ENCODE measurements at places on chromosomes 12 and 14.

GRCh38 chr14:93496856-93497741, 66.4 kb downstream of the UNC79 start:
- no peak for DNase-seq

- peak; percentile 61 for DNase-seq
These were observed 44.0 kb upstream of the LRTM2 start for GRCh38 chr12:1776170-1776921.

GRCh38 chr12:46390881-46391280, 18.3 kb upstream of the SLC38A2 start:
- DNase-seq = no peak

DNA sequence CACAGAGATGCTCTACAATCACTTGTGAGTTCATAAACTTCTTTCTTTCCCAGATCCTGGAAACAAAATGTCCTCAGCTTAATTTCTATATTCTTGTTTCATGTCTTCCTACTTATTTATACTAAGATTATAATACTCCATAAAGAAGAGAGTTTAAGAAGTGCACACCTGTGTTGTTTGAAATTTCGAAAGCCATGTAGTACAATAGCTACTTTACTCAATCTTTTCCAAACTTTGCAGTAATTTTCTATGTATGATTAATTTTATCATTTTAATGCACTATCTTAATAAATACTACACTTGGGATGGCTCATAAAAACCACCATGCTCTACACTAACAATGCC, 300 bp upstream of the TTC5 start:
- no peak for DNase-seq

DNA sequence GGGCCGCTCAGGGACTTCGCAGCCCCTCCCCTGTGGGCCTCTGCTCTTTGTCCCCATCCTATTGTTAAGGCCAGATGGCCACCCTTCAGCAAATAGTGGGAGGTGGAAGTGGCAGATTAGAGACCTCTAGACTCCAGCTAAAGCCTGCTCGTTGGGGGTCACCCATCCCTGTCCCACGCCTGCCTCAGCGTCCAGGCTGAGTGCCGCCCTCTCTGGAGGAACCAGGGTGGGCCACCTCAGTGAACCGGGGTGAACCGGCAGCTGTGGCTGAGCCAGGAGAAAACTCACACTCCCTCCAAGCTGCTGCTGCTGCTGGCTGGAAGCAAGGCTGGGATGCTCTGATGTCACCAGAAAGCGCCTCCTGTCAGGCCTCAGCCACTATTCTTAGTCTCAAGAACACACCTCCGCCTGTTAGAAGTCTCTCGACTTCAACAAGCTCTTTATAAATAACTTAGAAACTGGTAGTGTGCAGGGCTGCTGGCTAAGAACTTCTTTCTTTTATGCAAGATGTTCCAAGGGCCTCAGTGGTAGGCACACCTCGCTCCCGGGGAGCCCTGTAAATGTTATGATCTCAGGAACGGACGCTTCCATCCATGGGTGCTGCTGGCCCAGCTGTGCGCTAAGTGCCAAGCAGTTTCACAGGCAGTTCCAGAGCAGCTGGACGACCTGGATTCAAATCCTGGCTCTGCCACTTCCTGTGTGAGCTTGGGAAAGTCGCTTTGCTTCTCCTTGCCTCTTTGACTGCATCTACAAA, 19.8 kb upstream of the TESC start:
- no peak for DNase-seq

- no peak for DNase-seq
These were observed 51.1 kb downstream of the ZFYVE26 start for GRCh38 chr14:67765192-67765834.

- DNase-seq = no peak
These were observed 111.2 kb upstream of the NOVA1 start for GRCh38 chr14:26709019-26709418.

DNA sequence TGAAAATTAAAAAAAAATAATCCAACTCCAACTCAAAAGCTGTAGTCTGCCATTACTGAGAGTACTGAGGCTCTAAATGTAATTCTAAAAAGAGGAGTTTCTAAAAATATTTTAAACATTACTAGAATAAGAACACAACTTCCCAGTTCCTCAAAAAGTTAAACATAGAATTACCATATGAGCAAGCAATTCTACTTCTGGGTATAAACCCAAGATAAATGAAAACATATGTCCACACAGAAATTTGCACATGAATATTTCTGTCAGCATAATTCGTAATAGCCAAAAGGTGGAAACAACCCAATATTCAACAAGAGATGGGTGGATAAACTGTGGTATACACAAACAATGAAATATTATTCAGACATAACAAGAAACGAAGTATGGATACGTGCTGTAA, 15.0 kb upstream of the NR2C1 start:
- DNase-seq = no peak

DNA sequence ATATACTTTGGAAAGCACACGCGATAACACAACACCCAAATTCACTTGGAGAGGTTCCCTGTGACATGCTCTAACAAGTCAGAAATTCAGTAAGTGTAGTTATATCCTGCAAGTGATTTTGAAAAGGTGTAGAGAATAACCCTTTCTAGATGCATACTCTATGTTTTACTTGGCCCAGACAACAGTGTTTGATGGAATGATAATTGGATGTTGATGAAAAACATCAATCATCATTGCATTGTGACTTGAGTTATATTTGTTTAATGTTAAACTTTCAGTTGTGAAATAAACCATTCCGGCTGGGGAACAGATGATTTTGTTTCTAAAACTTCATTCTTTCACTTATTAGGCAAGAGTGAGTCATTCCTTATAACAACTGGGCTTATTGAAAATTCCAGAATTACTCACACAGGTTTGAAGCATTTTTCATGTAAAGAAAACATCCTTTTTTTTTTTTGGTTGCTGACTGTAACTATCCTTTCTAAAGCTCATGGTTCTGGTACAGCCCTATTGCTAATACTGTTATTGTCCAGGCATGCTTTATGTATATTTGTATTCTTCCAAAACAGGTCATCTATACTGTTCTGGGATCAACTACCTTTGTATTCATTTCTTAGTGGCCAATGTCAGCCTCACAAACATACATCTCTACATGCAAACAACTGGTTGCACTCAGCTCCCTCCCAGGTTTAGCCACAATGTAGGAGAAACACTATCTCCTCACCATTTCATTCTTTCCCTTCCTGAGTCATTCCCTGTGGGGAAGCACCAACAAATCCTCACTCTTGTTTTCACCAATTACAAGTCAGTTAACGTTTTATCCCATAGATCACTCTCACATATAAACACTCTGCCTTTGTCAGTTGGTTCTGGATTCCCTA, 121.2 kb upstream of the LRIG3 start:
- peak; percentile 59 for DNase-seq

DNA sequence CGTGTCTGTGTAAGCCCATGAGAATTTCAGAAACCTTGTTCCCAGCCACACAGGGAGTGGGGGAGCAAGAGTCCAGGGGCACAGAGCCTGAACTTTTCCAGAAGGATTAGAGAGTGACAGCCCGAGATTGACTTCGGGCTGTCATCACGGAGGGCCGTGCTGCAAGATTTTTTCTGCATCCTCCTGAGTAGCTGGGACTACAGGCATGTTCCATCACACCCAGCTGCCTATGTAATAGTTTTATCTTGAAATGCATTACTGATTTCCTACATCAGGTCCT, 14.4 kb downstream of the EVL start:
- peak; percentile 17 for DNase-seq

DNA sequence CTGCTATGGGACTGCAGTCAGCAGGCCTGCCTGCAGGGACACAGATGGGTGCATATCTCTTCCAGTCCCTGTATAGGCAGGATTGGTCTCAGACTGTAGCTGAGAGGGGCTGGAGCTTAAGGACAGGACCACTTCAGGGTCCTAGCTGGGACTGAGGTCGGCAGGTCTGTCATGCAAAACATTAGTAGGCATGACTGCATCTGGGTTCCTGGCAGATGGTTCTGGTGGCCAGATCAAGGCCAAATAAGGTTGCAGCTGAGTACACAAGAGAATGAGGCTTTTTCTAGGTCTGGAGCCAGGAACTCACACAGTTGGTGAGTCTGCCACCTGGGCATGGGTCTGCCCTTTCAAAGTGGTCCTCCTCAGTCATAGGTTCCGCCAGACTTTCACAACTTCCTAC, 155.8 kb downstream of the TPH2 start:
- no peak for DNase-seq

- no peak for DNase-seq
These were observed 50.4 kb downstream of the SLC6A15 start for GRCh38 chr12:84862186-84862585.

DNA sequence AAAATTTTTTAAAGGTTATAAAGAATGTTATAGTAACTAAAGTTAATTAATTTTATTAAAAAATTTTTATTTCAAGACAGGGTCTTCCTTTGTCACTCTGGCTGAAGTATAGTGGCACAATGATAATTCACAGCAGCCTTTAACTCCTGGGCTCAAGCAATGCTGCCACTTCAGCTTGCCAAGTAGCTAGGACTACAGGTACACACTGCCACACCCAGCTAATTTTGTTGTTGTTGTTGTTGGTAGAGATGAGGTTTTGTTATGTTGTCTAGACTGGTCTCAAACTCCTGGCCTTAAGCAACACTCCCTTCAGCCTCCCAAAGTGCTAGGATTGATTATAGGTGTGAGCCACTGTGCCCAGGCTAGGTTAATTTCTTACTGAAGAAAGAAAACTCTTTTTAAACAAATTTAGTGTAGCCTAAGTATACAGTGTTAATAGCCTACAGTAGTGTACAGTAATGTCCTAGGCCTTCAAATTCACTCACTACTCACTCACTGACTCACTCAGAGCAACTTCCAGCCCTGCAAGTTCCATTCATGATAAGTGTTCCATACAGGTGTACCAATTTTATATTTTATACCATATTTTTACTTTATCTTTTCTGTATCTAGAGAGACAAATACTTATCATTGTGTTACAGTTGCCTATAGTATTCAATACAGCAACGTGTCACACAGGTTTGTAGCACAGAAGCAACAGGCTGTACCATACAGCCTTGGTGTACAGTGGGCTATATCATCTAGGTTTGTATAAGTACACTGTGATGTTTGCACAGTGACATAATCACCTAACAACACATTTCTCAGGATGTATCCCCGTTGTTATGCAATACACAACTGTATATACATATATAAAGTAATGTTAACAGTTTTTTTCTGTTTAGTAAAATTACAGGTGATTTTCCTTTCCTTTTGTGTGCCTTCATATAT, 24.7 kb upstream of the DNAAF2 start:
- DNase-seq = no peak

DNA sequence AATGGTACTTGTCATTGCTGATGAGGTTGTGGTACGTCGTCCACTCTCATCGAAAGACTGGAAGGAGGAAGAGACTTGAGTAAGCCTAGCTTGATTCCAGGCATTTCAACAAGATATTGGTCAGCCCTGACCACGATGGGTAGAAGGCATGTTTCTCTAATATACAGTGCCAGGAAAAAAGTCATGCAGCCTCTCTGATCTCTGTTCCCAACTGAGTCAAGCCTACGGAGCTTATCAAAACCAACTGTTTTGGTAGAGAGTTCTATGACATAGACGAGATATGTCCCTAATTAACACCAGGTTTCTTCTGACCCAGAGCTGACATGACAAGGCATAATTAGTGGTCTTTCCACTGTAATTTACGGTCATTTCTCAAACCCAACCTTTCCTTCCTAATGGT, 58.5 kb downstream of the NIN start:
- DNase-seq = no peak

- peak; percentile 68 for DNase-seq
These were observed 12.2 kb downstream of the TBX3 start for GRCh38 chr12:114671443-114672411.

DNA sequence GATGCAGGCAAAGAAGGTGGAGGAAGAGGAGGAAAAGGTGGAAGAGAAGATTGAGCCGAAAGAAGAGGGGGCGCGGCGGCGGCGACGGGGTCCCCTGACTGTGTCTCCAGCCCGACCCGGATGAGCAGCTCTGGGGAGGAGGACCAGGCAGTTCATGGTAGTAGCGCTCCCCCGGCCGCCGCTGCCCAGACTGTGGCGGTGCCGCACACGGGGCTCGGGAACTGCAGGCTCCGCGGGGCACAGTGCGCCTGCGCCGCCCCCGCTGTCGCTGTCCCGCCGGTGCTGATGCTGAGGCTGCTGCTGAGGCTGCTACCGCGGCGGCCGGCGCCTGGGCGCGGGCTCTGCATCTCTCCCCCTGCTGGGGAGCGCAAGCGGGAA, at the start of gene KCNH5:
Gene KCNH5 (minus strand): TSS at position 225 of the 378 bp plus-strand sequence. CDS start 272 bp downstream, outside the sequence.
- no peak for DNase-seq

DNA sequence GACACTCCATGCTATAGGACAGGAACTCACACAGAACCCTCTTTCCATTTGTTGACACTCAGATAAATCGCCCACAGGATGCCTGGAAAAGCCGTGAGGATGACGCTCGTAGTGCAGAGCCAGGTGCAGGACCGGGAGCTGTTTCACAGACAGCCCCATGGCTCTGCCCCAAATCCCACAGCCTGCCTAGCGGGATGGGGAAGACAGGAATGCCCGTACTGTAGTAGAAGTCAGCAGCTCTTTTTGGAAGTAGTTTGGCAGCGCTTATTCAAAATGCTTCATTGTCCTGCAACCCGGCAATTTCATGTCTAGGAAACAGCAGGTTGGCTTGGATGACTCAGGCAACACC, 41.6 kb downstream of the JAG2 start:
- no peak for DNase-seq

DNA sequence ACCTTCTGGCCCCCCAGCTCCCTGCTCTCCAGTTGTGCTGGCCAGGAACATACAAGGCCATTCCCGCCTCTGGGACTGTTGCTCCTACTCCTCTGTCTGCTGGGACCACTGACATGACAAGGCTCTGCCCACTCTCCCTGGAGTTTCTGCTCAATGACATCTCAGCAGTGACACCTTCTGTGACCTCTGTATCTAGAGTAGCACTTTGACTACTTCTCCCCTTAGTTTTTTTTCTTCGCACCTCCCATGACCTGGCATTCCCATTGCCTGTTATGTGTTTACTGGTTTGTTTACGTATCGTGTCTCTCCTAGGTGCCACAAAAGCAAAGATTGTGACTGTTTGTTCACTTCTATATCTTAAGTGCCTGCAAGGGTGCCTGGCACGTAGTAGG, 40.1 kb upstream of the TMEM263 start:
- DNase-seq = no peak

- no peak for DNase-seq
These were observed 128.4 kb upstream of the NCOR2 start for GRCh38 chr12:124695861-124696260.

- DNase-seq = no peak
These were observed 179.4 kb downstream of the ESR2 start for GRCh38 chr14:64114796-64115195.

DNA sequence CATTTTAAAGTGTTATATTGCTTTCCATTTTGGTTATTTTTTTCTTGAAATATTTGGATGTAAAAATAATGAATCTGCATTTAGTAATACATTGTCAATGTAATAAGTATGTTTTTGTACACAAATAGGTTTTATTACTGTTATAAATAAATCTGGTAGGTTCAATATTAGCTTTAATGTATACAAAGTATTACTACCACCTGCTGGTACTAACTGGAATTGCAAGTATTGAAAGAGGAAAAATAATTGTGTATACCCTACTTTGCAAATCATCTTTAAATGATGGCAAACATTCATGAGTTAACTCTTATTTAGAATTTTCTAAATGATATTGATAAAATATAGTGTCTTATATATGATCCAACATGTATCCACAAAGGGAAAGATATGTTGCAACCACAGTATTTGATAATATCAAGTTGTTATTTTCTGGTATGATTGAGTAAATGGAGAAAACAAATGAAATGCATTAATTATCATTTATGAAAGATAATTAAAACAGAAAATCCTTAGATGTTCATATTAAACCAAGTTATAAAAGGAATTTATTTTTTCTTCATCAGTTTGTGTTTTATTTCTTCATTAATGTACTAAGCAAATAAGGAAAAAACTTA, 3.2 kb downstream of the OR4K2 start:
- DNase-seq = no peak

GRCh38 chr14:88128816-88129215, 123.9 kb downstream of the GPR65 start:
- DNase-seq = no peak

GRCh38 chr12:131860472-131861260, 32.5 kb downstream of the MMP17 start:
- peak; percentile 90 for DNase-seq

Data from SJSA1 (cell line).